Stimulated activated CD4-positive, alpha-beta T cell treated with anti-CD3 and anti-CD28 coated beads, Interleukin-15, amount 100 ng/mL, for 24 hours (primary cell): ENCODE measurements at places on chromosomes 5 and 9.

GRCh38 chr9:98191671-98192502 lies 550 bp downstream of the CORO2A start:
- peak; percentile 41 for DNase-seq

DNA sequence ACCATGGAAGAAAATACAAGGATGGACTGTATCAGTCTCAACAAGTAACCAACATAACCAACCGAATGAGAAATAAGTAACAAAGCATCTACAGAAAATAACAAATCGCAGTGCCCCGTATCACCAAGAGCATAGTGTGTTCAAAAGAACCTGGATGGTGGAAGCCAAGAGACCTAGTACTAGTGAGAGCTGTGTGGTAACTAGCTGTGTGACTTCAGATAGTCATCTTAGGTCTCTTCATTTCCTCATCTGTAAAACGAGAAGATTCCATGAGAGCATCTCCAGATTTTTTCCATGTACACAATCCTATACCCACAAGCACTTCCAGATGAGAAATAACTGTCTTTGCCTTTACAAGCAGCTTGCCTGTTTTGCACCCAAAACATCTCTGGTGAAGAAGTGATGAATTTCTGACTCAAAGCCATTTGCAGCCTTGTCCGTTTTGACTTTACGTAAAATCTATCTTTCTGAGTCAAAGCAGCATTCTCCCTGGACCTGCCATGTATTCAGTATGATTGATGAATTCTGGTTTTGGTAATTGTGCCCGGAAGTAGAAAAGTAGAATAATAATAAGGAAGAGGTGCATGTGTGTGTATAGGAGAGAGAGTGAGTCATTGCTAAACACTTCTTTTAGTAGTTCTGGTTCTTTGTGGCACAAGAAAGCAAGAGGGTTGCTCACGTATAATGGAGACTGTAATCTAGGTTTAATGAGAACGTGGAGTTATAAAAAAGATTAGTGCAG lies 41.0 kb downstream of the AOPEP start:
- DNase-seq: no peak

GRCh38 chr5:34622098-34622400 lies 34.1 kb upstream of the RAI14 start:
- DNase-seq: no peak

GRCh38 chr5:111454776-111455175 lies 57.6 kb downstream of the STARD4 start:
- no peak for DNase-seq

- no peak for DNase-seq
Observed at GRCh38 chr5:81428446-81428845, 34.5 kb upstream of the ACOT12 start.

- no peak for DNase-seq
Observed at GRCh38 chr5:96470785-96471184, 37.7 kb upstream of the PCSK1 start.

GRCh38 chr5:94771742-94772141 lies 153.3 kb downstream of the SLF1 start:
- no peak for DNase-seq

DNA sequence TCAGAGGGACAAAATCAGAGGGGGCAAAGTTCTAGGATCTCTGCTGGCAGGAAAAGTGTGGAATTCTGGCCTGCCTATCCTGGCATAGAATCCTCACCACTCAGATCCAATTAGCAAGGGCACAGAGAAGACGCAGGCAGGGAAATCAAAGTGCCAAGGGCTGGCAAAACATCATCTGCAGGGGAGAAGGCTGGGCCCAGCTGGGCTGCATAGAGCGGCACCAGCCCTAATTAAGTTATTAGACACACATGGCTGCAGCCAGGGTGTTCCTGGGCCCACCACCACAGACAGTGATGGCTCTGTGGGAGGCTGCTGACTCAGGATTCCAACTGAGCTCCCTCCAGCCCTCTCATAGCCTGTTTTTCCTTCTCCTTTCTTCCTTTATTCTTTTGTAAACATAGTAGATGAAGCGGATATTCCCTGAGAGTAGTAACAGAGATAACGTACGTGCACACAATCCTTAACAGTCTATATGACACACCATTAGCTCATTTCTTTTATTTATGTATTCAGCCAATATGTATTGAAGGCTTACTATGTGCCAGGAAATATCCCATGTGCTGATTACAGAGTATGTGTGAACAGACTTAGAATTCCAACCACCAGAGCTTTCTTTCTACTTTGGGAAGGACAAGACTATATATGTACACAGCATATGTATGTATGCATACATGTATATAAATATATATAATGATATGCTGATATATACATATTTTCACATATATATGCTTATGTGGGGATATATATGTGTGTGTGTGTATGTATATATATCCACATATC lies 236.1 kb downstream of the ASTN2 start:
- DNase-seq: no peak

DNA sequence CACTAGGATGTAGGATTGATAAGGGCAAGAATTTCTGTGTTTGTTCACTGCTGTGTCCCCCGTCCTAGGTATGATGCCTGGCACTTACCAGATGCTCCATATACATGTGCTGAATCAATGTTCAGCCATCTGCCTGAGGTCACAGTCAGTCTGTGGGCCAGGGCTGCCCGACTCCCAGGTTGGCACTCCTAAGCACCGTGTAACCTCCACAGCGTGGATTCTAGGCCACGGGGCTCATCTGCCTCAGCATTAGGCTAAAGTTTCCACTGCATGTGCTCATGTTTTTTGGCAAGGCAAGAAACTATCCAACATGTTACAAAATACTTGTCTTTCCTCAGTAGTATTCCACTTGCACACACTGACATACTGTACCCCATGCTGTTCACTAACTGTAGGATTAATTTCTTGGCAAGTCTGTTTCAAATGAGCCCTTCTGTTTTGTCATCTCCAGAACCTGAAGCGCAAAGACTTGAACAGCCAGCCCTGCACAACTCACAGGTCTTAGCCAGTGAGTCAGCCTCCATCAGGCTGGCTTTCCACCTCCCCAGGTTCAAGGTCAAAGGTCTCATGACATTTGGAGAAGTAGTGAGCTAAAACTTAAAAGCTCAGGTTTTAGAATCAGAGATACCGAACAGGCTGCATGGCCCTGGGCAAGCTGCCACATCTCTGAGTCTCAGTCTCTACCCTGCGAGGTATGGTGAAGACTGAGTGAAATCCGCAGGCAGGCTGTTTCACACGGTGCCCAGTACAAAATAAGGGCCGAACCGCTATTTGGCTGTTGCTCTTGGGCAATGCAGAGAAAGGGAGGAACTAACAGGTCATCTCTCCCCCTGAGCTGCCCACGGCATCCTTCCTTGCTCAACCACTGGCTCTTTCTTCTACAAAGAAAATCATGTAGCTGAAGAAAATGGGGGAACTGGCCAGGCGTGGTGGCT lies 7.2 kb downstream of the TOR1A start:
- no peak for DNase-seq

DNA sequence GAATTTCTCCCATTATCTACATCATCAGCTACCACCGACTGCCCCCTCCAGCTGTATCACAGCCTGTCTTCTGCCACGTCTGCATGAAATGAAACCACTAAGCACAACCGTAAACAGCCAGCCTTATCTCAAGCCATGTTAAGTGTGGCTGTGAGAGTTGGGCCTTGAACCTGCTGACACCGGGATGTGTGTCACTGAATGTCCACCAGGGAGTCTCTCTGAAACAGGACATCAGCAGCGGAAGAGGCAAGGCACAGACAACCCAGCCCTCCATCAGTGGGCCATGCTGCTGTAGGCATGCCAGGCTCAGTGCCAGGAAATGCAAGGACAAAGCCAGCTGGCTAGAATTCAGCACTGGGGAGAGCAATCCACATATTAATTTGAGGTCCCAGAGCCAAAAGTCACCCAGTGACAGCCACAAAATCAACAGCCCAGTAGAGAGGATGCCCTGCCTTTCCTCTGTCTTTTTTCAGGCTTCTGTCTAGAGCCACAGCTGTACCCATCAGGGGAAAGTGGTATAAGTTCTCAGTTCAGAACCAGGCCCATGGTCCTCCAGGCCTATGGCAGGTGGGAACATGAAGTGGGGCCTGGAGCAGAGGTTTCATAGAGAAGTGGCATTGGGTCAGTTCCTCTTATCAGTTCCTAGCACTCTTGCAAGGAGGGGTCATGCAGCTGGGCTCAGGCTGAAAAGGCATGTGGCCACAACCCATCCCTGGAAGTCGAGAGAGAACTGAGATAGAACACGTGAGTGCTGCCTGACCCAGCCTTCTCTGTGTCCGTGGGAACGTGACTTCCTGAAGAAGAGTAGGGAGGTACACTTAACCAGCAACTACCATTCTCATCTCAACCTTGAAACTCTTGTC lies 199.4 kb downstream of the ESM1 start:
- no peak for DNase-seq

- DNase-seq: no peak
Observed at GRCh38 chr9:71562140-71562539, 206.2 kb downstream of the CEMIP2 start.

DNA sequence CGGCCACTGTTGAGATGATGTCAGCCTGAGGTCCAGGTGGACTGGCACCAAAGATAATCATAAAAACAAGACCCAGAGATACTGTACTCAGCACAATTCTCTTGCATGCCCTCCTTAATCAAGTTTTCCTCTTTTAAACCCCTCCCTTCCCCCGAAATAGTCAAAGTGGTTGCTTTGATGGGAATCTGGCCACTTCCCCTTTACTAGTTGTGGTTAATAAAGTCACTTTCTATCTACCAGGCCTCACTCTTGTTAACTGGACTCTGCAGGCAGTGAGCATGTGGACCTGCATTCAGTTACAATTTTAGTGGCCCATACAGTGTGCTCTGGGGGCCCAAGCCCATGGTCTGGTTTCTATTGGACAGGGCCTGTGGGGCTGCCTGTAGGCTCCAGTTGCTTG lies 17.5 kb downstream of the FBP2 start:
- DNase-seq: no peak

DNA sequence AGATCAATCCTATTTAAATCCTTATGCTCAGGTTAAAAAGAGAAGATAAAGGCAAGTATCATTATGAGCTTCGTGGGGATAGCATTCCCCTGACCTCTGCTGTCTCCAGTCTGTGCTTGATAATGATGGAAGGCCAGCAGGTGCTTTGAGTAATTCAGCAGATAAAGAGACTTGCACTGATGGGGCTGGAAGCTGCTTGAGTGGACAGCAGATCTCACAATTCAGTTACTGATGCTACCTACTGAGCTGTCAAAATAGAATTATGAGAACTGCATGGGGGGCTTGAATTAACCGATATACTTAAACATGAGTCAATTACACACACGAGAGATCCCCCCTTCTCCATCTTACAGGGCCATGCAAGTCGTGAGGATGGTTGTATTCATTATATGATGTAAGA lies 107.7 kb upstream of the GPR151 start:
- no peak for DNase-seq

DNA sequence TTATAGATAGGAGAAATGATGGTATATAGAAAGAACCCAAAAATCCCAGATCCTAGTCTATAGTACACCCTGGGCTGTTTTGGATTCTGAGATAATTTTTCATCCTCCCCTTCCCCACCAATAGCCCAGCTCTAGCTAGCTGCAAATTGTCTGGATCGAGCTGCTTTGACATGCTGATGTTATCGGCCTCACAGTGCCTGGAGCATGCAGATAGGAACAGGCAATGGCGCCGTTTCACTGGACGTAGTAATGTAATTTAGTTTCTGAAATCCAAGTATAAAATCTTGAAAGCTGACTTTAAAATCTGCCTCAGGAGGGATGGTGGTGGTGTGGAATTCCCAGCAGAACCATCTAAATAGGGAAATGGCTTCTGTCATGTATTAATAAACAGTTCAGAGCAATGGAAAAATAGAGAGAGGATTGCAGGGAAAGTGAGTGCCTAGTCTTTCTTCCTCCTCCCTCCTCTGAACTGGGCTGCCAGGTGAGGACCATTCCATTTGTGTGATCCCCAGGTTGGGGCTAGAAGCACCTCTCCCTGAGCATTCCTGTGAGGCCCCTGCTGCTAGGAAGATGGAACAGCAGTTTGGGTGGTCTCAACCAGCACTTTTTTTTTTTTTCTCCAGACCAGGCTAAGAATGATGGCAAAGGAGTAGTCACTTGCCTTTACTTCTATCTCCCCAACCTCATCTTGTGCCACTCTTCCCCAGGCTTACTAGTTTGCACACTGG lies 31.9 kb downstream of the FAM219A start:
- no peak for DNase-seq

DNA sequence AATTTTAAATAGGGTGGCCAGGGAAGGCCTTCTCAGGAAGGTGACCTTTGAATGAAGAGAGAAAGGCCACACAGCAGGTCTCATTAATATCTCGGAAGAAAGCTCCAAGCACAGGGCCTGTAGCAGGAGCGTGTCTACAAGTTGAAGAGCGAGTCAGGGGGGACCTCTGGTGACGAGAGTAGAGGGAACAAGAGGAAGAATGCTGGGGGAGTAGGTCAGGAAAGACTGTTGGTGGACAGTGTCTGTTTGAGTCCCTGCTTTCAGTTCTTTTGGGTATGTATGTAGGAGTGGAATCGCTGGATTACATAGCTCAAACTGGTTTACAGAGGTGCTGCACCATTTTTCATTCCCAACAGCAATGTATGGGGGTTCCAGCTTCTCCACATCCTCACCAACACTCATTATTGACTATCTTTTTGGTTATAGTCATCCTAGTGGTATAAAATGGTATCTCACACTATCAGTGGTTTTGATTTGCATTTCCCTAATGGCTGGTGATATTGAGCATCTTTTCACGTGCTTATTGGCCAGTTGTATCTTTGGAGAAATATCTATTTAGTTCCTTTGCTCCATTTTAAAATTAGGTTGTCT lies 55.8 kb downstream of the NUP214 start:
- DNase-seq: no peak

- DNase-seq: no peak
Observed at GRCh38 chr9:137606734-137607138, 1.2 kb downstream of the ARRDC1 start.

GRCh38 chr9:27771803-27772545 lies 198.7 kb upstream of the C9orf72 start:
- no peak for DNase-seq

GRCh38 chr9:5419987-5420386 lies 17.7 kb downstream of the PLGRKT start:
- DNase-seq: no peak

DNA sequence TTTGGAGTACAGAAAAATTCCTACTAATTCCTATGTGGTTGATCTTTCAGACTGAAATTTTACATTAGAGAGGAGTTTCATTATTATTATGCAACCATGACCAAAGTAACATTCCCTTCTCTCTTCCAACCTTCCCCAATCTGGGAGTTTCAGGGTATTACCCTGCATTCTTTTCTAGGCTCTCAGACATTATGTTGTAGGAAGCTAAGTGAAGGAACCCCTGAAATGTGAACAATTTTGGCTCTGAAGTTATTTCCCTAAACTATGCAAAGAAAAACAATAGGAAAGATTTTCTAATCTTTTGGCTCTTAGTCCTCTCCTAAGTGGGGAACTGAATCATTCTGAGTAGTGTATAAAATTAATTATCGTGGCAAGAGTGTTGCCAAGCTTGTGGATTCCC lies 63.3 kb upstream of the ZFAND5 start:
- DNase-seq: no peak

- no peak for DNase-seq
Observed at GRCh38 chr5:152631221-152631620, 226.1 kb upstream of the NMUR2 start.
